ENCODE measurements at places on chromosomes 5 and 9. TPM values are rescaled to one million over a fixed set of nuclear protein-coding genes. Genes with fewer than 3 reads are reported as not detected.

DNA sequence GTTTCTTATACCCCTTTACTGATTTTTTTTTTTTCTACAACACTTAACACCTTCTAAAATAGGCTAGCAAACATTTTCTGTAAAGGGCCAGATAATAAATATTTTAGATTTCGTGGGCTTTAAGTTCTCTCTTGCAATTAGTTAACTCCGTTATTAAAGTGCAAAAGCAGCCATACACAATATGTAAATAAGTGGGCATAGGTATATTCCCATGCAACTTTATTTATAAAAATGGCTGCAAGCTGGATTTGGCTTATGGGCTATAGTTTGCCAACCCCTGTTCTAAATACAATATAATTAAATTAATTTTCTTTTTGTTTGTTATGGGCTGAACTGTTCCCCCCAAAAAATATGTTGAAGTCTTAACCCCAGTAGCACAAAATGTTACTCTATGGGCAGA, 10.8 kb downstream of the IL6ST start:
- DNase-seq = no peak

- no peak for DNase-seq
Observed at GRCh38 chr5:32581010-32581785, 4.2 kb upstream of the SUB1 start.

DNA sequence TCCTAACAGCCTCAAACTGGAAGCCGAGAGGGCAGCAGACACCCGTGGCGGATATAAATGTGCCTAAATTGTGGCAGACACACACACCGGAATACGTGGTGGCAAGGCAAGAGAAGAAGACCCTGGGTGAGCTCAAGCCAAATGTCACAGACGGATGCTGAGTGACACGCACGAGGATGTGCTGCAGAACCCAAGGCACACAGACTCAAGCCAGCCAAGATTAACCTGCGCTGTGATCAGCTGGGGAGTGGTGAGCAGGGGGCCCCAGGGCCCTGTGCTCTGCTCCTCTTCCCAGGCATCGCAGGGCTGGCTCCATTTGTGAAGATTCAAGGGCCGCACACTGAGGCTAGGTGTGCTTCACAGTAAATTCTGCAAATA, 16.4 kb downstream of the SEMA4D start:
- no peak for DNase-seq

- no peak for DNase-seq
Observed at GRCh38 chr5:43369651-43370050, 42.5 kb downstream of the CCL28 start.

GRCh38 chr5:90861843-90862586, 303.4 kb downstream of the ADGRV1 start:
- no peak for DNase-seq

SH3RF2 gene
- total RNA-seq = not detected
